ENCODE measurements at places on chromosomes 2 and 18.

DNA sequence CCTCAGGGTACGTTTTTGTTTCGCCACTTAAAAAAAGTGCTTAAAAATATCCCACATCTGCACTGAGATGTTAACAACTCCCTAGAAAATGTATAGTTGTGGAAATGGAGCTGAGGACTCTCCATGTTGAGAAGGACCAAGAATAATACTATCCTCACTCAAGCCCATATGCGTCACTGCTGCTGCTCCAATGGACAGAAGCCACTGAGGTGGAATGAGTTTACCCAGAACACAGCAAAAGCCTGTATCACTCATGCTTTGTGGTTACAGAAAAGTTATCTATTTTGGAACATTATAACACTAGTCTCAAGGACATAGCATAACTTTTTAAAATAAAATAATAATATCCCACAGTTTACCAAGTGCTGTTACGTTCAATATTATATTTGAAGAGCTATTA is 31.9 kb downstream of the DSC3 start:
- no peak for DNase-seq

DNA sequence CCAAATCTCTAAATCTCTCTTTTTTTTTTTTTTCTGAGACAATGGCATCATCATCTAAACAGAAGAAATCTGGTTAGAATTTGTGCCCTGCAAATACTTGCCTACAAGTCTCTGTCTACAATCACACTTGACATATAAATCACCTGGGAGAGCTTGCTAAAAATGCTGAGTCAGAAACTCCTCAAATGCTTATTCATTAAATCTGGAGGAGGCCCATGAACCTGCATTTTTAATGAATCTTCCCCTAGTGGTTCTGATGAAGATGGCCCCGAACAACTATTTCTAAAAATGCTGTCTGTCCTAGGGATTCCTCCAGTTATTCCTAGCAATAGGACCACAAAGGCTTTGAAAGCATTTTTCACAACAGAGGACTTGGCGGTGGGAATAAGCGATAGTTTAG is 1.6 kb upstream of the CSRNP3 start:
- DNase-seq = no peak

- DNase-seq = no peak
Observed at GRCh38 chr2:98821629-98822135, 90.8 kb upstream of the MGAT4A start.

DNA sequence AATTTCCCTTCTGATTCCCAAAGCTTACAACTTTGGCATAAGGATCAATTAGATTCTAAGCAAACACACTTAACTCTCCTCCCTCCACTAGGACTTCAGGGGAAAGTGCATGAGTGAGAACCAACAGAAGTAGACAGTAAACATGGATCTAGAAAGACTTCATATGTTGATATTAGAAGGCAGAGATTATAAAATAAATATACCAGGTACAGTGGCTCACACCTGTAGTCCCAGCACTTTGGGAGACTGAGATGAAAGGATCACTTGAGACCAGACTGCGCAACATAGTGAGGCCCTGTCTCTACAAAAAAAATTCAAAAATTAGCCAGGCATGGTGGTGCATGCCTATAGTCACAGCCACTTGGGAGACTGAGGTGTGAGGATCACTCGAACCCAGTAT is 15.9 kb downstream of the NBEAL1 start:
- no peak for DNase-seq

DNA sequence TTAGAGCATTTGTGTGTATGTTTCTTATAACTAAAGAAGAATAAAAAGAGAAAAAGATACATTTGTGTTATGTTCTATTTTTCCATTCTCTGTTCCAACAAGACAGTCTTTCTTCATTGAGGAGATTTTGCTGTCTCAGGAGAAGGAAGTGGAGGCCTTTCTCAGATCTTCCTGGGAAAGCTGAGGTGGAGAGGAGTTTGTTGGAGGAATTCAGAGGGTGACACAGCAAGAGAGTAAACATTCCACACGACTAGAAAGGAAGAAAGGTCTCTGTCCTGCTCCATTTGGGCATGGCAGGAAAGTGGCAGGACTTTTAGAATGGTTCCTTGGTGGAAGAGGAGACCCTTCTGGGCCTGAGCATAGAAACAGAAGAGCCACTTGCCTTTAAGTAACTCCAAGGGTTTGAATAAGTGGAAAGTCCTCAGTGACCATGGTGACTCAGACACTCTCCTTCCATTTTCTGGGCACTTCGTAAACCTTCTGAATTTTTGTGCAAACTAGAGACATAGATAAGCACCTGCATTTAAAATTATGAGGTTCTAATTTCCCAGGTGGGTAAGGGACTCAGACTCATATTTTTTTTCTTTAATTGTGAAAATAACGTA is 52.3 kb upstream of the COL5A2 start:
- DNase-seq = no peak

GRCh38 chr18:13629841-13630715 is 96.3 kb downstream of the FAM210A start:
- DNase-seq = peak; percentile 72

- no peak for DNase-seq
Observed at GRCh38 chr2:181139831-181140230, 159.4 kb downstream of the UBE2E3 start.

DNA sequence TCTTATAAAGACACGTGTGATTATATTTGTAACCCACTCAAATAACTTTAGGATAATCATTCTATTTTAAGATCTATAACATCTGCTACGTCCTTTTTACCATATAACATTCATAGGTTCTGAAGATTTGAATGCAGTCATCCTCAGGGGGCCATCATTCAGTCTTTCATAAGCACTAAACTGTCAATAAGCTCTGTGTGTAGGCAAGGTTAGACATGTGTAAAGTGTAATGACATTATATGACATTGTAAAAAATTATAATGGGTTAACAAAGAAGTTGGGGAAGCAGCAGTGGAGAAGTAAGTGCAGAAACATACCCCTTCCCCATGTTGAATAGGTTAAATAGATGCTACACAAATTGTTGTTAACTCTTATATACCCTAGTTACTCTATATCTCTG is 845.9 kb downstream of the ERBB4 start:
- DNase-seq = no peak

DNA sequence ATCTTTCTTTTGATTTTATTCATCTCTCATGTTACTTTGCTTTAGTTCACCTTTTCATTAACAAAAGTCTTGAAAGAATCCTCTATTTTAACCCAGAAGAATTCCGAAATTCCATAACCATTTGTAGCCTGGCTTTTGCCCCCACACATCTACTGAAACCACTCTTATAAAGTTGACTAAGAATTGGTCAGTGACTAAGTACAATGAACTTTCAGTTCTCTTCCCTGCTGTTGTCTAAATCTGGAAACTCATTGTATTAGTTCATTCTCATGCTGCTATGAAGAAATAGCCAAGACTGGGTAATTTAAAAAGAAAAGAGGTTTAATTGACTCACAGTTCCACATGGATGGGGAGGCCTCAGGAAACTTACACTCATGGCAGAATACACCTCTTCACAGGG is 49.9 kb upstream of the PNPT1 start:
- no peak for DNase-seq

GRCh38 chr18:56505293-56505692 is 133.1 kb downstream of the TXNL1 start:
- DNase-seq = no peak

- no peak for DNase-seq
Observed at GRCh38 chr2:174544156-174544555, 53.4 kb downstream of the WIPF1 start.

- no peak for DNase-seq
Observed at GRCh38 chr18:28003451-28003850, 173.5 kb downstream of the CDH2 start.

GRCh38 chr2:21118302-21118920 is 5.4 kb upstream of the TDRD15 start:
- no peak for DNase-seq

- no peak for DNase-seq
Observed at GRCh38 chr2:162636206-162636728, 202.3 kb downstream of the KCNH7 start.

DNA sequence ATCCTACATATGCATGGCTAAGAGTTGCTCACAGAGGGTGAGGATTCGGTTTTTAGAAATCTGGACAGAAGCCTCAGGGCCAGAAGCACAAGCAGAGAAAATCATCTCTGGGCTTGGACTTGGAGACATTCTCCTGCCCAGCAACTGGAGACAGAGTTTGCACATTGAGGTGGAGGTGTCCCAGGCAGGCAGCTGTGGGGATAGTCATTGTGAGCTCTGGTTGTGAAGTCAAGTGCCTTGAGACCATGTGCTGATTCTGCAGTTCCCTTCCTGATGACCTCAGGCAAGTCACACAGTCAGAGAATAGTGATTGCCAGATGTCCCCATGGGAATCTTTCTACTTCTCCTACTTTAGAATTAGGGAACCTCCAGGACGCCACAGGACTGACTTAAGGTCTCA is 108.4 kb upstream of the LDAH start:
- DNase-seq = no peak

DNA sequence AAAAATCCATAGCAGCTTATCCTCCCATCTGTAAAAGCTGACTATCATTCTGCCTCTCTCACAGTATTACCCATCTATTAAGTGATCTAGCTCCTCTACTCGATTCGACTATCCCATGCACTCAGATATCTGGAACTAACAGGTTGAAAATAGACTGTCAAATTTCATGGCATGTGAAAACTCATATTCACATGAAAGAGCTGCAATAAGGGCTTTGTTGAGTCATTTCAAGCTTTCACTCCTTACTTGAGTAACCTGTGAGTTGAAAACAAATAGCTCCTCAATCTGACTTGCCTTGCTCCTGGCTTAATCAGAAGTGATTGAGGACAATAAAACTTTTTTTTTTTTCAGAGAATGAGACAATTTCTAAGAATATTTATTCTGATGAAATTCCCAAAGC is 192.4 kb upstream of the ERBB4 start:
- no peak for DNase-seq

GRCh38 chr2:41199334-41199733 is 747.4 kb upstream of the SLC8A1 start:
- no peak for DNase-seq

DNA sequence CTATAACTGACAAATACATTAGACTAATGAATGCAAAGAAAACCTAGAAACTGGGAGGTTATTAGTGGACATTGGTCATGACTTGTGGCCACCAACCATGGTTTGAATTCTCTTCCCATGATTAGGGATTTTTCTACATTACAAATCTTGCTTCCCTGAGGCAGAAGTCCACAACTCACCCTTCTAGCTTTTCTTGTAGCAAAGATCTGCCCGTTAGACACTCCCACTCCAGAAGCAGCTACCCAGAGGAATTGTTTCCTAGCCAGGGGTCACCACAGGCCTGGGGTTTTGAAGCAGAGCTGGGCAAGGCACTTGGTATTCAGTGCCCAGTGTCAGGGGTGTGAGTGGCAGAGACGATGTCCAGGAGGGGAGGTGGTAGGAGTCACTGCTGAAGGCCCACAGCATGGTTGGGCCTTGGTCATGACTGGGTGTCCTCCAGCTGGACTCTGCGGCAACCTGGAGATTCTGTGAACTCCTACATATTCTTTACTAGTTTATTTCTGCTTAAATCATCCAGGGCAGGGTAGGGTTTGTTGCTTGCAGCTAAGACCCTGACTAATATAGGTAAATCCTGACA is 54.9 kb downstream of the ACTR2 start:
- DNase-seq = no peak

DNA sequence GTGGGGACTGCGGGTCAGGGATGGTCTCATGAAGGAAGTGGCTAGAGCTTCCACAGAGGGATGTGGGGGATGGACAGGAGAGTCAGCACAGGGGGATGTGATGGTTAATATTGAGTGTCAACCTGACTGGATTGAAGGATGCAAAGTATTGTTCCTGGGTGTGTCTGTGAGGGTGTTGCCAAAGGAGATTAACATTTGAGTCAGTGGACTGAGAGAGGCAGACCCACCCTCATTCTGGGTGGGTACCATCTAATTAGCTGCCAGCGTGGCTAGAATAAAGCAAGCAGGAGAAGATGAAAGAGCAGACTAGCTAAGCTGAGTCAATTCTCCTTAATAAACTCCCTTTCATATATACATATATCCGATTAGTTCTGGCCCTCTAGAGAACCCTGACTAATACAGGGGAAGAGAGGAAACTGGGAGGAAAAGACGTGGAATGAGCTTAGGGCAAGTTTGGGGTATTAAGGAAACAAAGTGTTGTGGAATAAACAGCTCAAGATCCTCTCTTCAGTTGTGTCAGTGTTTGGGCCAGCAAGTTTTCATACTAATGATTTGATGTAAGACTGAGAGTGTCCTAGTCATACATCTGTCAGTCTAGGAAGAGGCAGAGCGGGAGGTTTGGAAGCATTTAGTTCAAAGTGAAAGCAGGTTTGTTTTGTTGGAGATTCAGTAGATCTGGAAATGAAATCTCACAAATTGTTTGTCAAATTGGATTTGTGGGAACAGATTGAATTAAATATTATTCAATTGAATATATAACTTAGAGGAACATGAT is 135.2 kb upstream of the NT5C1B start:
- no peak for DNase-seq

- DNase-seq = no peak
Observed at GRCh38 chr2:75500633-75501032, 60.1 kb downstream of the EVA1A start.

- DNase-seq = peak; percentile 63
Observed at GRCh38 chr18:48922226-48922800, 28.5 kb downstream of the SMAD7 start.

All from left forelimb (tissue), 1 donor.